Hair follicle dermal papilla cell (primary cell): ENCODE measurements at places on chromosomes 3 and 15. TPM values are rescaled to one million over a fixed set of nuclear protein-coding genes. Genes with fewer than 3 reads are reported as not detected.

ELL3 gene
- total RNA-seq: 2.4 and 3.6 TPM in 2 replicates

ANKRD34C gene
- total RNA-seq: not detected in 2 replicates

SI gene
- not detected in 2 replicates for total RNA-seq

PIGB gene
- 17.7 and 19.3 TPM in 2 replicates for total RNA-seq

XIRP1 gene
- total RNA-seq: not detected in 2 replicates
